Activated T-helper 1 cell treated with anti-CD3 and anti-CD28 coated beads, Interleukin-12 subunit alpha, Interleukin-12 subunit beta, Interleukin-2, Interleukin-4 antibody, amounts not matched to agents 30 ng/mL and 10 ng/mL and 1 ng/mL, durations not matched to agents 14 hours and 24 hours and 36 hours (primary cell): ENCODE measurements at places on chromosomes 12 and 14. TPM values are rescaled to one million over a fixed set of nuclear protein-coding genes. Genes with fewer than 3 reads are reported as not detected.
A peak's percentile ranks its signal among the peaks of the same experiment; 100 is the strongest.

ACSM4 gene
- not detected in 2 replicates for total RNA-seq

- DNase-seq = peak; percentile 28
Observed at GRCh38 chr12:54958048-54958658, 26.4 kb downstream of the TESPA1 start.

ANKLE2 gene
- 151 and 156 TPM in 2 replicates for total RNA-seq

GRCh38 chr12:64528616-64529015 lies 76.7 kb downstream of the TBK1 start:
- DNase-seq = no peak

DNA sequence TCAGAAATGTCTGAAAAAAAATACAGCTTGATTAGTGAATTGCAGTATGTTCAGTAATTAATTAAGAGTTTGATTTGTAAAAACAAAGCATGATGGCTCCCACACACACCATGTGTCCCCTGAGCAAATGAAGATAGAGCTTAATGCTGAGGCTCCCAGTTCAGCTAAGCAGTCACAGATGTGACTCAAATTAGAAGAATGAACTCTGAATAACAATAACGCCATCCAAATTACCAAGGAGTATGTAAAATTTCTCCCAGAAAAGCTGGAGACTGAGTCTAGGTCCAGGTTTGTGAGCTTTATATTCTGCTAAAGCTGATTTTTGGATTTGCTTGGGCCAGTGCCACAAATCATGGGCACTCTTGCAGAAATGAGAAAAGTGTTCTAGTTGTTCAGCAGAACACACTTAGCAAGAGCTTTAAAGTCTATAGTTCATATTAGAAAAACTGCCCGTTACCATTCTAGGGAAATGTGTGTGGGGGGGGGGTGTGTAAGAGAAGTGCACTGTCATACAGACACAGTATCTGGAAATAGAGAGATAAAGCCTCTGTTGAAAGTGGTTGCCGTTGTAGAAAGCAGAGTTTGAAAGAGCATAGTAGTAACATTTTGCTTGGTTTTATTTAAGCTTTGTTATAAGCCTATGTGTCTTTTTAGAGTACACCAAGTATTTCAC lies 253.1 kb downstream of the BCAT1 start:
- no peak for DNase-seq

DNA sequence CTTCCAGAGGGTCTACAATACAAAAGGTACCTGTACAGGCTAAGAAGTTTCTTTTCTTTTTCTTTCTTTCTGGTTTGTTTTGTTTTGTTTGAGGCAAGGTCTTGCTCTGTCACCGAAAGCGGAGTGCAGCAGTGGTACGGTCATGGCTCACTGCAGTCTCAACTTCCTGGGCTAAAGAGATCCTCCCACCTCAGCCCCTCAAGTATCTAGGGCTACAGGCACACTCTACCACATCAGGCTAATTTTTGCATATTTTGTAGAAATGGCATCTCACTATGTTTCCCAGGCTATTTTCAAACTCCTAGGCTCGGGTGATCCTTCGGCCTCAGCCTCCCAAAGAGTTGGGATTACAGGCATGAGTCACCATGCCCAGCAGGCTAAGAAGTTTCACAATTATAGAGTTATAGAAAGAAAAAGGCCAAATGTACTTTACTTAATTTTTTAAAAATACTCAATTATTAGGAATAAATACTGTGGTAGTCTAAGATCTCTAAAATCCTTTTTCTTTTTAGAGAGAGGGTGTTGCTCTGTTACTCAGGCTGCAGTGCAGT lies 3.0 kb upstream of the PIGH start:
- DNase-seq = no peak
